ENCODE measurements at places on chromosomes 5 and 9. TPM values are rescaled to one million over a fixed set of nuclear protein-coding genes. Genes with fewer than 3 reads are reported as not detected.

ARID3C gene
- total RNA-seq, result not detected

- H3K27ac ChIP-seq, result no peak overlapping the region
- no peaks in the 10 kb centered on the region for H3K36me3 ChIP-seq
- no peak for DNase-seq
- no peak overlapping the region for H3K4me3 ChIP-seq
Observed at GRCh38 chr5:59169768-59170150, 586.9 kb downstream of the RAB3C start.

DNA sequence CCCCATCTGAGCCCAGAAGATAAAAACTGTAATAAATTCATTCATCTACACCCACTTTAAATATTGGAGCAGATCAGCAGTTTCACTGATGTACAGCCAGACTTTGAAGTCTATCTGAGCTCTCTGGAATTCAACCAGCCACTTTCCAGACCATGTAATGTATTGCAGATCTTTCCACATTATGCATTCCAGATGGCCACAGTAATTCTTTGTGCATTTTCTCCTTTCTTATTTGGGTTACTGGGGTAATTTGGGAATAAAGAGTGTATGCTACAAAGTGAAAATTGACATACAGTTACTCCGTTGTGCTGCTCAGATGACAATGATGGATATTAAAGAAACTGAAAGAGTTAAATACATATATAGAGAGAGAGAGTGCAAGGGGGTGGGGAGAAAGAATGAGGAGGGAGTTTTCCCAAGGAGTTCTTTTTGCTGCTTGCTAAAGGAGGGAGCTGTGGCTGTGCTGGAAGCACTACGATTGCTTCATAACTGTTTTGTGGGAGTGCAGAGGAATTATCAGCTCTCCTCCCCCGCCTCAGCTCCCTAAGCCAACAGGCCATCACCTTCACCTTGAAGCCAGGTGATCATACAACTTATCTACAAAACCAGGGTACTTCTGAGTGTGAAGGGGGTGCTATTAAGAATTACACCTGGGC, 152.8 kb downstream of the GAS1 start:
- no peaks in the 10 kb centered on the region for H3K27me3 ChIP-seq
- peak overlapping the region; percentile 73 for H3K27ac ChIP-seq
- peaks cover 9% of the 10 kb centered on the region for H3K4me1 ChIP-seq

GRCh38 chr5:42301349-42301748, 121.9 kb upstream of the GHR start:
- H3K4me3 ChIP-seq, result no peak overlapping the region
- no peaks in the 10 kb centered on the region for H3K27me3 ChIP-seq
- H3K4me1 ChIP-seq, result no peaks in the 10 kb centered on the region
- no peak overlapping the region for H3K27ac ChIP-seq
- H3K36me3 ChIP-seq, result no peaks in the 10 kb centered on the region

OR13C4 gene
- total RNA-seq, result not detected

- no peaks in the 10 kb centered on the region for H3K27me3 ChIP-seq
- DNase-seq, result peak; percentile 80
- H3K4me1 ChIP-seq, result peaks cover 32% of the 10 kb centered on the region
- H3K4me3 ChIP-seq, result no peak overlapping the region
Observed at GRCh38 chr9:134661791-134662142, 20.2 kb downstream of the COL5A1 start.
